ENCODE measurements at places on chromosomes 2 and 18. TPM values are rescaled to one million over a fixed set of nuclear protein-coding genes. Genes with fewer than 3 reads are reported as not detected.

The SLC16A14 gene
- 1.5 TPM for total RNA-seq

The FBXO15 gene
- total RNA-seq = not detected

The ZRANB3 gene
- 4.9 TPM for total RNA-seq

The ASIC4 gene
- not detected for total RNA-seq

The CDK15 gene
- total RNA-seq = not detected

The KCTD1 gene
- total RNA-seq = 10.8 TPM

The GCKR gene
- 3.7 TPM for total RNA-seq

The TXNDC2 gene
- not detected for total RNA-seq

The OSR1 gene
- total RNA-seq = not detected

The RGPD8 gene
- total RNA-seq = 1.5 TPM

The FTCDNL1 gene
- 0.93 TPM for total RNA-seq

The ZNF521 gene
- 18.1 TPM for total RNA-seq

The BUB1 gene
- total RNA-seq = 49.7 TPM

The CTAGE1 gene
- not detected for total RNA-seq

The ZNF804A gene
- total RNA-seq = not detected

The RTP5 gene
- total RNA-seq = not detected

The ASTL gene
- total RNA-seq = not detected

The PRSS56 gene
- not detected for total RNA-seq

The KANSL1L gene
- 6.9 TPM for total RNA-seq

The REG3G gene
- not detected for total RNA-seq

The LRP2 gene
- total RNA-seq = not detected

The VIT gene
- total RNA-seq = not detected

The IAH1 gene
- 44.8 TPM for total RNA-seq

The AP1S3 gene
- 3.7 TPM for total RNA-seq

The TEX44 gene
- total RNA-seq = not detected

The ARHGAP28 gene
- total RNA-seq = 2.1 TPM

The RTTN gene
- 12.5 TPM for total RNA-seq

The MTX2 gene
- 58.7 TPM for total RNA-seq

The EPHA4 gene
- 23.3 TPM for total RNA-seq

The OTX1 gene
- 0.10 TPM for total RNA-seq

The VWC2L gene
- total RNA-seq = not detected

Data from mammary microvascular endothelial cell (primary cell).